Breast epithelium (tissue), 4 donors: ENCODE measurements at places on chromosomes 2 and 18. TPM values are rescaled to one million over a fixed set of nuclear protein-coding genes. Genes with fewer than 3 reads are reported as not detected.

DNA sequence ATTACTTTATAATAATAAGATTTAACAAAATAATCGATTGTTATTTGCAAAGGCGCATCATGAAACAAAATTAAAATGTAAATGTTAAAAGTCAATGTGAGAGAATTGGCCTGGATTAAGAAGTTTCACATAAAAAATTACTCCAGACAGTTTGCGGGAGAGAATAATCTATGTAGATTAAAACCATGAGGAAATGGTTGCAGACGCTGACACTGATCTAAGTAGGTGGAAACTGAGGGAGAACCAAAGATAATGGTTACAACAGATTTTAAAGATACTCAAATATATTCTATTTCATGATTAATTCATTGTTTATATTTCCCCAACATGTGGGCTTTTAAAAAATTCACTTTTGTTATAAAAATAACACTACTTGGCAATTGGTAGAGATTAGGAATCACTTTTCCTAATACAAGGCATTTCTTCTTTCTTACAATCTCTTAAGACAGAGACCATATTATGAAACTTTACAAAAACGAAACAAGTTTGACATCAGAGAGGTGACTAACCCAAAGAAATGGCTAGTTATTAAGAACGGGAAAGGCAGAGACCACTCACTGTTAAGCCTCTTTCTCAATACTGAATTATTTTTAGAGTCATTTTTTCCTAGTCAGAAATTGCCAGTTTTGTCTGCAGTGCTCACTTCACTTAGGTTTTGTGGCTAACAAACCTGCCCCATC, 1.6 kb downstream of the KANSL1L start:
- no peak for DNase-seq

RUFY4 gene
- 2.8 TPM for total RNA-seq

PFN4 gene
- total RNA-seq = not detected

DNA sequence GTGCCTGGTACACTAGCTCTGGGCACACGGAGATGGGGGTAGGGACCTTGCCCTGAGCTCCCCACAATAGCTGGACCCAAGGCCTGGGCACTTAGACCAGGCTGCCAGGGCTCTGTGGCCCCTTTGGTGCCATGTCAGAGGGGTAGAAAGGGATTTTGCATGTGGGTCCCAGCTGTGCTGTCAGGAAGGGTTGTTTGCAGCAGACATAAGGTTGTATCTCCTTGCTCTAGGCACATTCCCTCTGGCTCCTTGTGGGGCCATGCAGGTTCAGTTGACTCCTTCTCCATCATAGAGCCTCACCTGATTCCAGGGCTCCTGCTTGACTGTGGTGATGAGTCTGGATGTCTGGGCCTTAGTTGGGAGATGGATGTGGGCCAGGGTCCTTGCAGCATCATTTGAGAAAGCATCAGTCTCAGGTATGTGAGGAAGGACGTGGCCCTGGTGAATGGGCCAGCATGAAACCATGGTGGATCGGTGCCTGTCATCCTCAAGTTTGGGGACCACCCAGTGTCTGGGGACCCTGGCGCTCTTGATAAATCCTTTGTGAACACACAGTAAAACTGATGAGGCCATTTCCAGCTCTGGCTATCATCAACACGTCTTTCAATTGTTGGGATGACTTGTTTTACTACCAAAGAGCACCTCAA, 461.9 kb upstream of the HS6ST1 start:
- peak; percentile 7 for DNase-seq

DNA sequence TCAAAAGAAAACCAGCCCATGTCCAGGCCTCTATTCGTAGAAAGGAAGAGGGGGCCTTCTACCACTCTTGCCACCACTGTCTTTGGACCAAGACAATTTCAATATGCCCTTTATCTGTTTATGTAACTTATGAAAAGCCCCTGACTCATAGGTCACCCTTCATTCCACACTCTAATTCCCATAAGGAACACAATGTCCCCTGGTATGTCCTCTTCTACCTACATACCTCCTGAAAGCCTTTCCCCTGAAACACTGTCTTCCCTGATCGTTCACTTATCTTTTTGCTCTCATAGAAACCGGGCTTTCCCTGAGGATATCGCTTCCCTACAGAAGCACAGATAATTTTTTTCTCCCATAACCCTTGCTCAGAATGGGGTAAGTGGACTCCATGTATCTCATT, 13.3 kb downstream of the EIF2AK3 start:
- DNase-seq = no peak

- DNase-seq = no peak
Observed at GRCh38 chr2:46547223-46548102, 68.1 kb downstream of the TMEM247 start.

GNLY gene
- total RNA-seq = 2.1 TPM

DNA sequence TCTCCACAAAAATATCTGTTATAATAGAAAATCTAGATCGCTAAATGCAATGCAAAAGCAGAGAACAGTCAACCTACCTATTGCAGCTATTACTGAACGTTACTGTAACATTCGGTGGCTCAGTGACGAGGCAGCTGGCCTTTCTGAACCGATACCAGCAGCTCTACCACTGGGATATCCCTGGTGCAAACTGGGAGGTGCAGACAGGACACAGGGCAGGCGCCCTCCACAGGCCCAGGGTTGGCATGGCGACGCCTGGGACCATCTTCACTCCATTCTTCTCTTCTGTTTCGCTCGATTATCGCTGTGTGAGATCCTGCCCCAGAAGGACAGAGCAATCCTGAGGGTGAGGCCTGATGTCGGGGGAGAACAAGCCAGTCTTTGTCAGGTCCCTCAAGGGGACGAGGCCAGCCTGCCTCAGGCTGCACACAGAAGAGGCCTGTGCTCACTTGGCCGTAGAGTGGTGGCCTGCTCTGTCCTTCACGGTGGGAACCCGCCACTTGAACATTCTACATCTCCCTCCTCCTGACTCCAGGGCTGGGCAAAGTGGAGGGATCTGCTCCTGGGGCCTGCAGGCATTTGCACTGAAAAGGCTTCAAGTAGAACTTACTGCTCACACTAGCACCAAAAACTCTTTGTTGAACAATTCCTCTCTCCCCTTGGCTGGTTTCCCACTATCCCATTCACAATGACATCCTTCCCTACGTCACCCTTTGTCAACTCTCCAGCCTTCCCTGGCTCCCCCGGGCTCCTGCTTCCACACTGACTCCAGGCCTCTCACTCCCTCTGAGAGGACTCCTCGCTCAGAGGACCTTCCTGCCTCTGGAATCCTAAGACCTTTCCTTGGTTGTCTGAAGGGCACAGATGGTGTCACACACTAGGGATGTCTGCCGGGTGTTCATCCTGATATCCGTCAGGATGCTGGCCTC, 49.7 kb downstream of the CYRIA start:
- no peak for DNase-seq

GRCh38 chr2:166372046-166372445, 3.7 kb downstream of the SCN9A start:
- no peak for DNase-seq

- DNase-seq = no peak
Observed at GRCh38 chr2:183495589-183496267, 371.5 kb downstream of the NUP35 start.

DCDC2C gene
- total RNA-seq = 0.48 TPM

- no peak for DNase-seq
Observed at GRCh38 chr18:21833604-21834298, 93.2 kb downstream of the MIB1 start.

SERPINB12 gene
- not detected for total RNA-seq

SULT1C4 gene
- 1.4 TPM for total RNA-seq

RHOB gene
- total RNA-seq = 1,178 TPM

ZNF521 gene
- 30.2 TPM for total RNA-seq

DNA sequence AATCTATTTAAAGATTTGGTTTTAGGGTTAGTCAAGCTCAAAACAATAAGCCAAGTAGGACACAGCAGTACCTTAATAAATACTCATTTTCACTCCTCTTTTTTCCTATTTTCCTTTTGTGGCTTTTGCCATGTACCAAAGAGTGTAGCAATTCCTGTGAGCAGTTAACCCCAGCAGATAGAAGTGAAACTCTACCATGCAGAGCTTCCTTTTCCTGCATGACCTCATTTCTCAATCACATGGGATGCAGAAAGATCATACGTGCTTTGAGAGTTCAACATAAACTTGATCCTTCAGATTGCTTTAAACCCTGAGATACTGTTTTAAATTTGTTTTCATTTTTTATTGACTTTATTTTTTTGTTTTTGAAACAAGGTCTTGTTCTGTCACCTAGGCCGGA, 99.1 kb upstream of the ARHGAP15 start:
- no peak for DNase-seq

DNA sequence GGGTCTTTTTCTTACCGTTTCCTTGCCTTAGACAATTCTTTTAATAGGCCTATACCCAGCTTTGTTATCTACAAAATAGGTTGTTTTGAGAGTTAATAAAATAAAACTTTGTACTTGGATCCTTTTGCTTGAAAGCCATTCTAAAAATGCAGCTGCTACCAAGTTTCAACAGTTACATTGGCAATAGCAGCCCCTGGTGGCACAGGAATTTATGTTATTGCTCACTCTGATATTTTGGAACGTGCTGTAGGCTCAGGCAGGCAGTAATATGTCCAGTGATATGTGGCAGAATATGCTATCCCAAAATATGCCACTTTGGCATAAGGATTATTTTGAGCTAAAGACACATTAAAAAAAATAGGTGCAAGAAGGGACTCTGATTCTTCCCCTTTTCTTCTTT, 6.7 kb upstream of the COMMD1 start:
- DNase-seq = no peak

RNF103 gene
- 60.3 TPM for total RNA-seq

DNA sequence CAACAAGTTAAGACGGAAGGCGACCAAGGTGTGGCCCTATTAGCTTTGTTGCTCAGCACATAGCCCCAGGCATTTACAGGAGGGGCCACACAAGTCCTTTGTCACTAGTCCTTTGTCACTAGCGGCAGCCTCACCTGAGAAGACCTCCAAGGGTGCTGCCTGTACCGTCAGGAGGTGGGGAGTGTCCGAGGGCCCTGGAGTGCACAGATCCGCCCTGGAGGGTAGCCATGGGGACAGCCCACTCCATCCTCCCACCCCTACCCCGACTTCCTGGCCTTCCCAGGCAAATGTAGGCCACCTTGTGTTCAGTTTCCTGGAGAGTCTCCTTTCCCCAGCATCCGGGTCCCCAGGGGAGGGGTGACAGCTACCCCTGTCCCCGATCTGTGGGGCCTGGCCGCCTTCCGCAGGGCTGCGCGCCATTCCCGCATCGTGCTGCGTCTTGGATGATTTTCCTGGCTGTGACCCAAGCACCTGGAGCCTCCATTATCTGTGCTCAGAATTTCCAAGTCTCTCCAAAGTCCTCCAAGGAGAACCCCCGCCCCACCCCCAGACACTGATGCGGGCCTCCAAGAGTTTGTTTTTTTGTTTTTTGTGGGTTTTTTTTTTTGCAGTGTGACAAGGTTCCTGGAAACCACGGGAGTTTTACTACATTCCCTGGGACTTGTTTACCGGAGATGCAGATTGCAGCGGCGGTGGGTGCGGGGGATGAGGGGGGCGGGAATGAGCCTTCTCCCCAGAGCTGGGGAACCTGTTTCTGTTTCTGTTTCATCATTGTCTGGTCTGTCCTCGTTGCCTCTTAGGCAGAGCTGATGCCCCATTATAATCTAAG, 28.6 kb downstream of the TEX44 start:
- peak; percentile 82 for DNase-seq

DNA sequence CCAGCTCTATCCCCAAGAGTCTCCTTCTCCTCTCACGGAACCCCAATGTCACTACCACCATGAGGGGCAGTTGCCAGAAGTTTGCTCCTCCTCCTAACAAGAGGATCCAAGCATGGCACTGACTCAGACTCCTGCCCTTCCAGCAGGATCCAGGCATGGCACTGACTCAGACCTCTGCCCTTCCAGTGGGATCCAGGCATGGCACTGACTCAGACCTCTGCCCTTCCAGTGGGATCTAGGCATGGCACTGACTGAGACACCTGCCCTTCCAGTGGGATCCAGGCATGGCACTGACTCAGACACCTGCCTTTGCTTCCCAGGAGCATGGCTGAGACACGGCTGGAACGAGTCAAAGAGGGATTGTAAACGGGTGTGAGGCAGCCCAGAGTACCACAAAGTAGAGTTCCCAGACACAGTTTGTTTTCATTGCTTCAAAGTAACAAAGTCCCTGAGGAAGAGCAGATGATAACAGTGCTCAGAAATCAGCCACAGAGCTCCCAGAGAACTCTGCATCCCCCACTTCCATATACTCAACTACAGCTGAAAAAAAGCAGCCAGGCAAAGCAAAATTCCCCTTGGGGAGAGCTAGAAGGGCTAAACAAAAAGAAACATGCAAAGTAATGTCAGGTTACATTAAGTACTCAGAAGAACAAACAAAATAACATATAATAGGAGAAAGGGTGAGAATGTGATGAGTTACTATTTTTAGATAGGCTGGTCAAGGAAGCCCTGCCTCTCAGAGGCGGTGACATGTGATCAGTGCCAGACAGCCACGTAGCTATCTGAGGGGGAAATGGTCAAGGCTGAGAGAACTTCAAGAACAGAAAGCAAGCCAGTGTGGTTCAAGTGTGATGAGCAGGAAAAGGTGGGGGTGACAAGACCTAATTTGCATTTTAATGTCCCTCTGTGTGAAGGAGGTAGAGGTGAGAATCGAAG, 3.0 kb downstream of the BUB1 start:
- no peak for DNase-seq

GRCh38 chr2:47226132-47226922, 71.2 kb upstream of the STPG4 start:
- no peak for DNase-seq

FIGN gene
- total RNA-seq = 2.6 TPM

GRCh38 chr18:53946594-53946993, 277.9 kb downstream of the MBD2 start:
- DNase-seq = no peak

DNA sequence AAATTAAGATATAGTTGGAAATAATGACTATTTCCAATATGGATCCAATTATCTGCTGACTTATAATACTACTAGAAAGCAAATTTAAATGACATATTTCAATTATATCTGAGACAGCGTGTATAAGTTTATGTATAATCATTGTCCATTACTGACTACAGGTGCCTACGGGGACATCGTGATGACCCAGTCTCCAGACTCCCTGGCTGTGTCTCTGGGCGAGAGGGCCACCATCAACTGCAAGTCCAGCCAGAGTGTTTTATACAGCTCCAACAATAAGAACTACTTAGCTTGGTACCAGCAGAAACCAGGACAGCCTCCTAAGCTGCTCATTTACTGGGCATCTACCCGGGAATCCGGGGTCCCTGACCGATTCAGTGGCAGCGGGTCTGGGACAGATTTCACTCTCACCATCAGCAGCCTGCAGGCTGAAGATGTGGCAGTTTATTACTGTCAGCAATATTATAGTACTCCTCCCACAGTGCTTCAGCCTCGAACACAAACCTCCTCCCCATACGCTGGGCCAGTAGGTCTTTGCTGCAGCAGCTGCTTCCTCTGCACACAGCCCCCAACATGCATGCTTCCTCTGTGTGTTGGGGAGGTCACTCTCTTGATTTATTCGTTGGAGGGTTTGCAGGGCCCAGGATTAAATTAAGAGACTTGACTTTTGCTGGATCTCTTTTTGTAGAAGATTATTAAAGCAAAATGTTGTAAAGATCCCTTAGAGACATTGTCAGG, 194.4 kb downstream of the RPIA start:
- no peak for DNase-seq

- no peak for DNase-seq
Observed at GRCh38 chr18:45277908-45278307, 337.4 kb upstream of the SLC14A2 start.

VWC2L gene
- not detected for total RNA-seq

HOXD3 gene
- 4.8 TPM for total RNA-seq

PDE1A gene
- 5.6 TPM for total RNA-seq

- no peak for DNase-seq
Observed at GRCh38 chr2:219831957-219832356, 204.5 kb downstream of the SLC4A3 start.

GRCh38 chr2:238730001-238730669, 117.8 kb upstream of the TWIST2 start:
- no peak for DNase-seq
